Suppressor macrophage treated with lipopolysaccharide for 1 hour (primary cell): ENCODE measurements at places on chromosomes 3 and 15.

DNA sequence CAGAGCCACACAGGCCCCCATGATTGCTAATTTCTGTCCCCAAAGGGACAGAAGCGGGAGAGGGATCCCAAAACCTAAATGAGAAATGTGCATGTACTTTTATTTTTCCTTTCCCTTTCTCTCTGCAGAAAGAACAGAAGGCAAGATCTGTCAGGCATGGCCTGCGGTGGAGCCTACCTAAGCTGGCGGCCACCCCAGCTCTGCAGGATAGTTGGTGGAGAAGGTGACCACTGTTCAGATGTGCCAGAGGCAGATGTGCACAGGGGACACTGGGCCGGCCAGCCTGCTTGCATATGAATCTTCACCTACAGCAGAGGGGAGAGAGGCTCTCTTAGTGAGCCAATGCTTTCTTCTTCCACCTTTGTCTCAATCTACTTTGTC, 2.1 kb upstream of the AMOTL2 start:
- no peak for DNase-seq

DNA sequence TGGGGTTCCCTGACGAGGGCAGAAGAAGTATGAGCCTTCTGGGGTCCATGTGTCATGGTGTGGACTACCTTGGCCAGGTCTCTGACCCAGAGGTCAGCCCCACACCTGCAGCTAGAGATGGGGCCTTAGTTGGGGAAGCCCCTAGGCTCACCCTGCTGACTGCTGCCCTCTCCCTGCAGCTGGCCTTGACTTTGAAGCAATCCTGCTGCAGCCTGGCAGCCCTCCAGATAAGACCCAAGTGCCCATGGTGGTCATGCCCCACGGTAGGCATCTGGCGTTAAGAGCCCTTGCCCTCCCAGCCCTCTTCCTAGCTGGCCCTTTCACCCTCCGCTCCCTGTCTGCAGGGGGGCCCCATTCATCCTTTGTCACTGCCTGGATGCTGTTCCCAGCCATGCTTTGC, 7.4 kb downstream of the APEH start:
- no peak for DNase-seq

GRCh38 chr15:57237301-57237642, 139.0 kb upstream of the CGNL1 start:
- no peak for DNase-seq

DNA sequence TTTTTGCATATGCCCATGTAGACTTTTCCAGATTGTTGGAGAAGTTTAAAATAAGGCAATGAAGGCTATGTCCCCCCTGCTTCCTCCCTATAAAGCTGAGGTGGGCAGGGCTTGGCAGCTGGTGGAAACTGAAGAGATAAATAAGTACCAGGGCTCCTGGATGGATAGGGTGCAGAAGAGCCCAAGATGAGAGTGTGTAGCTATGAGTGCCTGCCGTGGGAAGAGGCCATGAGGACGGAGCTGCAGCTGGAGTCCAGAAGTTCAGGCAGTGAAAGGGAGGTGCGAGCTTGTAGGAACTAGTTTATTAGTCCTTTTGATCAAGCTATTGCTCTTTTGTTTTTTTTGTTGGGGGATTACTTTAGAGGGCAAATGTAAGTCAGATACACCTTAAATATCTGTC, 52.4 kb downstream of the PHLDB2 start:
- no peak for DNase-seq

GRCh38 chr3:177488740-177489139, 291.5 kb upstream of the TBL1XR1 start:
- DNase-seq, result no peak

DNA sequence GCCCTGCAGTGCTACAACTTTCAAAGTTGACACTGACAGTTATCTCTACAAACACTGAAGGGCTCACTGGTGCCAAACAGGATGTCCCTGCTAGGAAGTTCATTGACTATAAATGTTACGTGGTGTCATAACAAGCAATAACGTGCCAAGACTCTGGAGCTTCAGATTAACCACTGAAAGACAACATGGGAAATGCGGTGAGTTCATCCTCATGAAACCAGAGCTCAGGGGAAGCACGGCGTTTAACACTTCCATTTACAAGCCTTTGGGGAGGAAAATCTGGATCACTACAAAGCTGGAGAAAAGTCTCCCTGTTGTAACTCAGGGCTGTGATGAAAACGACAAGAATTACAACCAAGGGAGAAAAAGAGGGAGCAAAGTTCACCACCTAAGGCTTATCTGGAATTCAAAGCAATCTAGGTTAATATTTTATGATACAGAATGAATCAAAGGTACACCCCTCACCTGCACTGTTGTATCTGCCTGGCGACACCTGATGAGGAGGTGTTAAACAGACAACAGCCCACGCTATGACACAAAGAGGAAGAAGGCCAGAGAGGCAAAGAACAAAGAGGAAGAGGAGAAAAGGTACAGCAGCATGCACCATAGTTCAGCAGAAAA, 27.0 kb downstream of the SHQ1 start:
- DNase-seq, result peak; percentile 47

GRCh38 chr3:45664578-45664977, 24.6 kb upstream of the SACM1L start:
- DNase-seq, result peak; percentile 77

DNA sequence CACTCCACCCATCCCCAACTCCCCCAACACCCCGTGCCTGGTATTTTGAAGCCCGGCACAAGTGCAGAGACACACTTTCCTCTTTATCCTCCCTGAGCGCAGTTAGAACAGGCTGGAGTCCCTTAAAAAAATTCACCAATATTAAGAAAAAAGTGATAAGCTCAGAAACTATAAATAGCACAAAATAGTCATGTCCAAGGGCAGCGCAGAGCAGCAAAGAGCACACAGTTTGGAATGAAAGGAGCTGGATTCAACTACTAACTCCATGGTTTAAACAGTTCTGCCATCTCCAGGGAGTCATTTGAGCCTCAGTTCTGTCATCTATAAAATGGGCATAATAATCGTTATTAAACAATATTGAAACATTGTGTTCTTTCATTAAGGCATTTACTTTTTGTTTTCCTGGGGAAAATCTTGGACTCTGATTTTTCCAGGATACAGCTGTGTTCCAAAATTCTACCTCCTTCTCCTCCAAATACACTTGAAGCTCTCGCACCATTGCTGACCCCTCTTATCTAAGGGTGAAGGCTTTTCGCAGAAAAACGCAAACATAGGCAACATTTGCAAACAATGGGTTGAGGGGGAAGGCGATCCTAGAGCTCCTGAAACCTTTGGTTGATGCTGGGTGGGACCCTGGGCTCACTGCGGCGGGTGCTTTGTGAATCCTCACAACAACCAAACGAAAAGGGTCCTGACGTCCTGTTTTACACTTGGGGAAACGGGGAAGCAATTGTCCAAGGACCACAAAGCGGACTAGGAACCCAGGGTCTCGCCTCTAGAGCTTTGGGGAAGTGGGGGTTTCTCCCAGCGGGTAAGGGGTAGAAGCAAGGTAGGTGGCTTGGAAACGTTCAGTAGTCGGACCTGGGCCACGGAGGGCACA, 41.8 kb downstream of the EPHB3 start:
- DNase-seq, result no peak

- peak; percentile 67 for DNase-seq
These were observed 738 bp downstream of the ACAP2 start for GRCh38 chr3:195441992-195442572.

GRCh38 chr15:70142072-70142321, 44.3 kb upstream of the TLE3 start:
- DNase-seq, result no peak

DNA sequence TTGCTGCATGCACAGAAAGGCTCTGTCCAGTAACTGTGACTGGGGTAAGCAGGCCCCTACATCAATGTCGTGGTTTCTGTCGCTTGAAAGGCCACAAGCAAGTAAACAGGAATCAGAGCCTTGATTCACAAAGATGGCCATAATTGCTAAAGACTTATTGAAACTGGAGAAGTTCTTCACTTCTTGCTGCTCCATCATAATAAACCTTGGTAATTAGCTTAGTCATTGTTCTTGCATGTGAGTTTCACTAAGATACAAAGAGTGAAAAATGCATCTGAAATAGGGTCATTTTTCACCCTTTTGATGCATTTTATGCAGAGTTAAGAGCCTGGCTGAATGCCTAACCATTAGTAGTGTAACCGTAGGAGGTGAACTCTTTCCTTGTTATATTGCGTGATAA, 3.2 kb downstream of the SEMA6D start:
- no peak for DNase-seq

- peak; percentile 37 for DNase-seq
These were observed 54.7 kb upstream of the CNOT10 start for GRCh38 chr3:32630266-32630665.

DNA sequence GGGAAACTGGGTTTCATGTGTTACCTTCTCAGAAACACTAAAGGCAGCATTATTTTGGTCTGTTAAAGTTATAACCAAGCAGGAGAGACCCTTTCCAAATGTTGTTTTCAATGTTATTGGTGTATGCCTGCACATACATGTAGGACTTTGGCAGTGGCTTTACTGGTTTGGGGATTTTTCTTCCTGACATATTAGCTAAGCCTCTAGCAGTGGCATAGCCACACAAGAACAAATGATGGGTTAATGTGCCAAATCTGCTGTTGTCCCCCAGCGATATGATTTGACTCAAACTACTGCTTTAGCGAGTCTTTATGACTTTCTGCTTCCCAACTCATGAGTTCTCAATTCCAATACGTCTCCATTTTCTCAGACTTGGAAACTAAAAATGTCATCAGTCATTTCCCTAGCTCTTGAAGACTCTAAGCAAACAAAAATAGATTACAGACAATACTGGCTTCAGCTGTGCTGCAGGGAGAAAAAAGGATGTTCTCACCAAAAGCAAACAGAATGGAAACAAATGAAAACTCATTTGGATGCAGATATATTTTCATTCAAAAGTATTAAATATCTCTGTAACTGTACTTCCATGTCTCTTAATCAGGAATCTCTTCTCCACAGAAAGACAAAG, 29.6 kb downstream of the TPM1 start:
- DNase-seq, result no peak

DNA sequence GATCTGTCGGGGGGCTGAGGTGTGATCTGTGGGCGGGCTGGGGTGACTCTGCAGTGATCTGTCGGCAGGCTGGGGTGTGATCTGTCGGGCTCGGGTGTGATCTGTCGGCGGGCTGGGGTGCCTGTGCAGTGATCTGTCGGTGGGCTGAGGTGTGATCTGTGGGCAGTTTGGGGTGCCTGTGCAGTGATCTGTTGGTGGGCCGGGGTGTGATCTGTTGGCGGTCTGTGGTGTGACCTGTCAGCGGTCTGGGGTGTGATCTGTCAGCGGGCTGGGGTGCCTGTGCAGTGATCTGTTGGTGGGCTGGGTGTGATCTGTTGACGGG, 205.1 kb downstream of the XXYLT1 start:
- DNase-seq, result no peak

GRCh38 chr3:153162513-153163392, 727 bp downstream of the RAP2B start:
- peak; percentile 89 for DNase-seq

DNA sequence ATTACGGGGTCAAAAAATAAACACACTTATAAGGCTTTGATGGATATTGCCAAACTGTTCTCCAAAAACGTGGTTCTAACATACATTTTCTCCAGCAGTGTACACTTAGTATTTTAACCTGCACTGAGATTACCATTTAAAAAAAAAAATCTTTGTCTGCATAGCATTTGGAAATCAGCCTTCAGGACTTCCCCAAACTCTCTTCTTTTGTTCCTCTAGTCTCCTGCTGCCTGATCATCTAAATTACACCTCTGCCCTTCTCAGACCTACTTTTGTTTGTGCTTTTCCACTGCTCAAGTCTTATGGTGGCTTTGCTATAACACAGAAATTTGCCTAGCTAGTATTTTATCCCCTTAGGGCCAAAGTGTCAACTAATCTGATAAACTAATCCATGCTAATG, 3.8 kb downstream of the NCEH1 start:
- peak; percentile 11 for DNase-seq

DNA sequence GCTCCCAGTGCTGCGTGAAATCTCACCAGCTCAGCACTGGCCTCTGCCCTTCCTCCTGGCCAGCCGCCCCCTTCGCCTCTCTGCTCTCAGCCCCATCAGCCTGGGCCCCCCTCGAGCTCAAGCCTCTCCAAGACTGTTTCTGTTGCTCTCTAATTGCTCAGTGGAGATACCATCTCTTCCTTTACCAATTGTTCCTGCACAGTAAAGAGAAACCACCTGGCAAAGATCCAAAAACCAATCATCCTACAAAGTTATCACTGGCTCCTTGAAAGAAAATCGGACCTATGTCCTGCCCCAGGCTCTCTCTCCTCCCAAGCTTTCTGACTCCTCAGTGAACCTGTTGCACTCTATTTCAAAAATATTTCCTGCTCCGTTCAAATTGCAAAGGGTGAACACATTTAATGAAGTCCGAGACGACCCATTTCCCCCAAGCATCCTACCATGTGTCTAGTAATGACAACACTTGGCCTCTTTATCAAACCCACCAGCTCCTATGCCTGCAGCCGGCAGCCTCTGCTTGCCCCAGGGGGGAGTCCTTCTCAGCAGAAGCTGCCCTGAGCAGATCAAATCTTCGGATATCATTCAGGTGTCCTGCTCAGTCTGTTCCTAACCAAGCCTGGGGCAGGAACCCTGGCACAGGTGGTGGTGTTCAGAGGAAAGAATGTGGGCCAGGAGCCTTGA, 53.7 kb upstream of the FAM174B start:
- DNase-seq, result no peak
